ENCODE measurements at places on chromosomes 7 and 10.

- no peak for DNase-seq
Observed at GRCh38 chr7:120436487-120437060, 163.6 kb downstream of the KCND2 start.

GRCh38 chr10:18681366-18681765, 22.1 kb downstream of the ARL5B start:
- DNase-seq, result no peak

DNA sequence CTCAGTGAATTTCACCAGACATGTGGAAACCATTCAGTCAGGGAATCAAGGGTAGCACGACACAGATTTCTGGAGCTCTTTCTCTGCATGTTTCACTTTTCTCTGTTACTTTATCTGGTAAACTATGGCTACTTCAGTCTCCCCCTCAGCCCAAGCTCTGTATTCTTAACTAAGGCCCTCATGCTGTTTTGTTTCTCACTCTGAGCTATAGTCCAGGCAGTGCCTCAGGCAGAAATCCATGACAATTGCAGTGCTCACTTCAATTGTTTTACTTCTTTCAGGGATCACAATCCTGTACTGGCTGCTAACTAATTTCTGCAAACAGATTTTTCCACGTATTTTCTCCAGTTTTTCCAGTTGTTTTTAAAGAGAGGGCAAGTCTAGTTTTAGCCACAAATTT, 1599.9 kb upstream of the LRRTM3 start:
- no peak for DNase-seq

GRCh38 chr10:23195846-23196600, 3.9 kb downstream of the PTF1A start:
- DNase-seq, result no peak

GRCh38 chr7:5683280-5683670, 98.2 kb downstream of the RNF216 start:
- no peak for DNase-seq

- DNase-seq, result no peak
Observed at GRCh38 chr10:31490858-31491504, 172.0 kb downstream of the ZEB1 start.

DNA sequence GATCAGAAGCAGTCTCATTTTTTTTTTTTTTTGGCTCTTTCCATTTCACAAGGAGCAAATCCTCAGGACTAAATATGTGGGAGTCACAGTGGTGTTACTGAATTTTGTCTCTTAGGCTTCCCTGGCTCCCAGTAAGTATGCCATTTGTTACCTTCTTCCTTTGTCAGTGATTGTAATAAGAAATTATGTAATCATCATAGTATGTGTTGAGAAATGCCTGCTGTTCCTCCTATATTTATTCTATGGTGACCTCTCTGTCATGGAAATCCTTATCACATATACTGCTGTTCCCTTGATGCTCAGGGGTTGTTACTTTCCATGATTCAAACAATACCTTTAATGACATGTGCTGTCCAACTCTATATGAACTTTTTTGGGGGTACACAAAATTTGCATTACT, 4.8 kb upstream of the OR9A4 start:
- no peak for DNase-seq

DNA sequence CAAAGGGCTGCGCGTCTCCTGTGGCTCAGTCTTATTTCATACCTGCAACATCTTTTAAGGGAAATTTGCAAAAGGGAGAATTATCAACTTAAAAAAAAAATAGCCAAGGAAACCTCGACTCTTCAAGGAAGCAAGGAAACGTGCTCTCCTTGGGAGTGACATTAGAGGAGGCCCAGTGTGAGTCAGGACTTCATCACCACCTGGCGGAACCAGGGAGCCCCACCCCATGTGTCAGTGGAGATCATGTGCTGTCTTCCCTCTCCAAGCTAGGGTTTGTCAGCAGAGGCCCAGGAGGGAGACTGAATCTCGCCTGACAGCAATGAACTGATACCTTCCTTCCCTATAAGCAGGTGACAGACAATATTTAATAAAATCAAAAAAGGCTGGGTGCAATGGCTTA, 28.9 kb downstream of the POR start:
- no peak for DNase-seq

- no peak for DNase-seq
Observed at GRCh38 chr10:5614155-5614721, 52.2 kb downstream of the ASB13 start.

- no peak for DNase-seq
Observed at GRCh38 chr7:41238851-41239331, 464.0 kb downstream of the INHBA start.

DNA sequence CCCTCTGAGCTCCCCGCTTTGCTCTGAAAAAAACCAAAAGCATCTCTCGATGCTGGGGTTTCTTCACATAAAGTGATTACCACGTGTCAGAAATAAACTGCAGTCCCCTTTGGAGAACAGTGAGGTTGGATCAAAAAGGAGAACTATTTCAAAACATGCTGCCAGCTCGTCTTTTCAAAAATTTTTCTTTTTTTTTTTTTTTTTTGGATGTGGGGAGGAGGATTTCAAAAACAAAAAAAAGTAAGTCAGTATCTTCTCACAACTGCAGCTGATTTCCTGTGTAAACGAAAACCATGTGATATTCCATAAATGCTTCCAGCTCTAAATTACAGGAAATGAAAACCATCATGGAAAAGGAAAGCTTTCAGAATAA, 155.0 kb upstream of the LYZL2 start:
- DNase-seq, result no peak

DNA sequence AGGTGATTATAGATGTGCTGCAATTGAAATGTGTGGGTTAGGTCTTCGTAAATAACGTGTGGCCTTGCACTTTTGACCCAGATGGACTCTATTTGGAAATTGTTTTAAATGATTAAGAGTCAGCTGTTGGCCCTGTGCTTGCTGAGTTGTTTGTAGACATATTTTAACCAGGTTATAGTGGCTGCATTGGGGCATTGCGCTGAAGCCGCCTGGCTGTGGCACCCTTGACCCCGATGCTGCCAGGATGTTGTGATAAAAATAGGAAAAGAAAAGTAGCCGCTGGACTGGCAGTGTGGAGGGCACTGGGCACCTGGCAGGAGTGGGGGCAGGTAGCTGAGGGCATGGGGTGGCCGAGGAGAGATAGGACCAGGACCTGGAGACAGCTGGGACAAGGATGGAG, 13.4 kb downstream of the LRRC27 start:
- no peak for DNase-seq

DNA sequence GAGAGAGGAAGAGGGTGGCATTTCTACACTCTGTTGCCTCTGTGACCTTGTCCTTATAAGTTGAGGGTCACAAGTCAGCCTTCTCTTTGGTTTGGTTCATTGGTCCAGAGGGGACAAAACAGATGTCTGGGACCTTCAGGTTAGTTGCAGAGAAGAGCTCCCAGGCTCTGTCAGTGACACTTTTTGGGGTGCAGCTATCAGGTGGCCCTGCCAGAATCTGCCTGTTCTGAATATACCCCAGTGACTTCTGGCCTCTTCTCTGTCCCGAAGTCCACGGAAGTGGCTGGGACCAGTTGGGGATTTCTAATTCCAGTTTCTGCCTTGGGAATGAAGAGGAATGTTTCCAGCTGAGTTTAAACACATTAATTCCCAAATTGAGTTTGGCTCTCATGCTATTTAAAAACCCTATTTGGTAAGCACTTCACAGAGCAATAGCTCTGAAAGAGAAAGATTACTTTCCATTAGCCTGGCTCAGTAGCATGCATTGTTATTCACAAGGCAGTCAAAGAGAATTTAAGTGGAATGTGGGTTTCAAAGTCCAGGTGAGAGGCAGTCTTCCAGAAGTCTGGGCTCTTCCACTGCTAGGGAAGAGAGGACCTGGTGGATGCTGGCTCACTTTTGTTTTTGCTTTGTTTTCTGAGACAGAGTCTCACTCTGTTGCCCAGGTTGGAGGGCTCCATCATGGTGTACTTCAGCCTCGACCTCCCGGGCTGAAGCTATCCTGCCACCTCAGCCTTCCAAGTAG, 237.8 kb upstream of the GALNT17 start:
- DNase-seq, result no peak

DNA sequence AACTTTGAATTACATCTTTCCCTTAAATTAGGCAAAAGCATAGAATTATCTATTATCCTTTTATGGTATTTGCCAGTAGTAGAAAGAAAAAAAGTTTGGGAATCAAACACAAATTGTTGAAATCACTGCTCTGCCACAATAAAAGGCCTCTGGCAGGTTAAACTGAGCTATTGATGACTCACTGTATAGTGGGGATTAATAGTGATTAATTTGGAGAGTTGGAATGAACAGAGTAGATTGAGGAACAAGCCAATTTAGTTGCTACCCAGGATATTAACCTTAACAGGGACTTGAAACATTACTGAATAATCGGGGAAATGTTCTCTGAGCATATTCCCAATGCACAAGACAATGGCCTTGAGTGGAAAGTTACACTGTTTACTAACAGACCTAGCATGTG, 33.1 kb downstream of the MASTL start:
- no peak for DNase-seq

GRCh38 chr10:102795453-102796406, 41.5 kb downstream of the CYP17A1 start:
- no peak for DNase-seq

DNA sequence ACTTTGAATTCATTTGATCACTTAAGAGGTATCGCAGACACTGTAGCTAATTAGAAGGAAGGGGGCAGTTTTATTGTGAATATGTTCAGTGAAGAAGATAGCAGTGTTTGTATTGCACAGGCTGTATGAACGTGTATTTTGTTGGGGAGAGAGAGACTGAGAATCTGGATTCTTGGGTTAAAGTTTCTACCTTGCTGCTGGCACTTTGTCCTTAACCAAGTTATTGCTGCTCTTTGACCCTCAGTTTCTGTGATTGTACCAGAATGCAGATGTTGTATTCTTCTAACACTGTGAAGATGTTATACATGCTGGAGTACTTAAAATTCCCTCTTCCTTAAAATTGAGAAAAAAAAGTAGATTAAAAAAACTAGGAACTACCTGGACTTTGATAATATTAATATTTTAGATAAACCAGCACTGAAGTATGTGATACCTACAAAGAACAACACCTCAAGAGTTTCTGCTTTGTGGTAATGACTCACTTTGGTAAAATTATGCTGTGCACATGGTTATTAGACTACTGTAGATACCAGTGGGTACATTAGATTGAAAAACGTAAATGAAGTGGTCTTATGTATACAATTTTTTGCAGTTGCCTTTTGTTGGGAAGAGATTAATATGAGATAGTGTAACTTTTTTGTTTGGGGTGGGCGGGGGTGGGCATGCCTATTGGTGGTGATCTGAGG, 321.3 kb downstream of the AUTS2 start:
- no peak for DNase-seq

All from left forelimb (tissue), 1 donor.